GM04504 (cell line): ENCODE measurements at places on chromosomes 5 and 9.

DNA sequence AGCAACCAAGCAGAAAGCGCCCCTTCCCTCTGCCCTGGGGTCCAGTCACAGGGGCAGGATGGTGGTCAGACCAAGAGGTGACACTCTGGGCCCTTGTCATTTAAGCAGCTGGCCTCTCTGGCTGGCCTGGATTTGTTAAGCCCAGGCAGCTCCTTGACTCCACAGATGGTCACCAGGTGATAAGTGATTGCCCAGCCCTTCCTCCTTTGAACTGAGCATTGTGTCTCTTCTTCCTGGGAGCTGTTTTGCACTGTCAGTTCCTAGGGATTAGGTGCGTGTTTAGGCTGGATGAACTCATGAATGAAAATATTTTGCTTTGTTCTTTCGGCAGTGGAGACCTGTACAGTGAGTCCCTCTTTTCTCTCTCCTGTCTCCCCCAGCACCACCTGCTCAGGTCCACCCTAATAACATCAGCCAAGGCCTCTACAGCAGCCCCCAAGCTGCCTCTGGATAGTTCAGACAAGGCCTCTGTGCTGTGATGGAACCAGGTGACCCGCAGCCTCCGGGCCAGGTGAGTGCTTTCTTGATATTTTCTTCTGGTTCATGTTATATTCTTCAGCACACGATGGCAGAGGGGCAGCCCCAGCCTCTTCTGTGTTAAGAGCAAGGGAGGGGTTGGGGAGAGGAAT is 139.7 kb upstream of the PITX1 start:
- DNase-seq: no peak

GRCh38 chr9:88697764-88698432 is 162.9 kb downstream of the NXNL2 start:
- no peak for DNase-seq

- DNase-seq: no peak
Observed at GRCh38 chr9:88433583-88434255, 45.5 kb downstream of the SPIN1 start.

DNA sequence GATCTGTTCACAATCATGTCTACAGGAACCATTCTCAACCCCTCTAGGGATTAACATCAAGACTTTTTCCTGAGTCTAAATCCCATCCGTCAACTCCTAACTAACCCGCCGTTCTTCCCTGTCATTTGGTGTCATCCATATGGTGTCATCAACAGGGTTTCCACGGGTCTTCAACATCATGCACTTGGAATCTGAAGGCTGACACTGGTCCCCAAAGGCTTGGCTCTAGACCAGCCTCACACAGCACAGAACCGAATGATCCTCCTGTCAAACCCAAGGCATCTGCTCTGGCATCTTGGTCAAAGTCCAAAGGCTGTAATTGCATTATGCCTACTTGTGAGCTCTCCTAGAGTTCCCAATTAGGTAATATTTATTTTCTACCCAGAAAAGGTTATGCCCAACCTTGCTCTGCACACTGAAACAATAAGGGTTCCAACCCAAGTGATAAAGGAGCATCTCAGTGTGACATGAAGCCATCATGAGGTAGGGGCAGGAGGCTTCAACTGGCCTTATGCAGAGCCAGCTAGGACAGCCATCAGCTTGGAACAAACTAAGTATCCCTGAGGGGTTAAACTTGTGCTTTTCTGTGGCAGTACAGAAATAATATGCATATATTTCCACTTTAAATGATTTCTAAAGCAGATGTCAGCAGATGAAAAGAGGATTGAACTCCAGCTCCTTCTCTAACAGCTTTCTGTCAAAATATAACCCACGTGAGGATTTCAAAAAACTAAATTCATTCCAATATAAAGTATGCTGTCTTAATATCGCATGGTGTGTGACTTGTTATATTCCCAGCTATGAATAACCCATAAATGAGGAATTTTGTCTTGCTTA is 13.9 kb downstream of the ENC1 start:
- DNase-seq: no peak

DNA sequence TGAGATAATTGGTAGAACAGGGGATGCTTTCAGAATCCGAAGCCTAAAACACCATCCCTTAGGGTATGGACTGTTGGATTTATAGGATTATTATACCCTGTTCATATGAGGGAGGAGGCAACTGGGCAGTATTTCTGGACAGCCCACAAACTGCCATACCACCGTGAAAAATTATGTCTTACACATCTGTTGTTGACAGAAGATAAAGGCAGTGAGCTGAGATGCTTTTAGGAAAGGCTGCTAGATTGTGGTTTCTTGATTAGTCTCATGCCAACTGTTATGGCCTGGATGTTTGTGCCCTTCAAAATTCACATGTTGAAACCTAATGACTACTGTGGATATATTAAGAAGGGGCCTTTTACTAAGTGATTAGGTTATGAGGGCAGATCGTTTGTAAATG is 83.7 kb upstream of the DHFR start:
- DNase-seq: no peak

- DNase-seq: no peak
Observed at GRCh38 chr9:100671898-100672297, 94.0 kb downstream of the CAVIN4 start.

DNA sequence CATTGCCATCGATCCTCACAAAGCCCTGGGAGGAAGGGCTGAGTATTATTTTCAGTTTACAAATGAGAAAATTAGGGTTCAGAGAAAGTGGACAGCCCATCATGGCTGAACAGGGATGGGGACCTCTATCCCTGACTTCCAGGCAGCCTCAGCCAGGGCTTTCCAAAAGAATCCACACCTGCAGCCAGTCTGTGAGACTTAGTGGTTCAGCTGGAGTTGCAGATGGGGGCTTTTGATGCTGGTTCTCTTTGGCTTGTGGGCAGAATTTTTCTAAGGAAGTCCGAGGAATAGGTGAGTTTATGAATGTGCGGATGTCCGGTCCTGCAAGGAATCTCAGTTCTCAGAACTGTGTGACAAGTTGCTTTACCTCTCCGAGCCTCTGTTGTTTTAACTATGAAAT is 138.1 kb downstream of the RGS3 start:
- no peak for DNase-seq

GRCh38 chr5:115096034-115096769 is 73.5 kb downstream of the TRIM36 start:
- no peak for DNase-seq

DNA sequence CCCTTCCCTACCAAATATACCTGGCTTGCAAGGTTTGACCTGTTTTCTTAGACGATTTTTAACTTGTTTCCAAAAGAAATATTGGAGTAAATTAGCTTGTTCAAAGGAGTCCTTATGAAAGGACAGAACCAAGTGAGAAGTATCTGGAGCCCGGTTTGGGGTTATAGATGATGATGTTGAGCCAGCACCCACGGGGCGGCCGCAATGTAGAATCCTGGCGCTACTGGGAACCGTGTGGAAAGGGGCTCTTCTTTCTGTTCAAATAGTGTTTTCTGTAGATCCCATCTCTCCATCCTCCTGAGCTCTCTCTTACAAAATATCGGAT is 517 bp upstream of the EXOSC2 start:
- DNase-seq: no peak

- no peak for DNase-seq
Observed at GRCh38 chr9:23630488-23630887, 195.6 kb downstream of the ELAVL2 start.

GRCh38 chr5:77080905-77081304 is 6.2 kb downstream of the ZBED3 start:
- DNase-seq: no peak

GRCh38 chr5:147065071-147065470 is 169.8 kb upstream of the STK32A start:
- no peak for DNase-seq

GRCh38 chr5:32630867-32631491 is 45.6 kb downstream of the SUB1 start:
- no peak for DNase-seq

DNA sequence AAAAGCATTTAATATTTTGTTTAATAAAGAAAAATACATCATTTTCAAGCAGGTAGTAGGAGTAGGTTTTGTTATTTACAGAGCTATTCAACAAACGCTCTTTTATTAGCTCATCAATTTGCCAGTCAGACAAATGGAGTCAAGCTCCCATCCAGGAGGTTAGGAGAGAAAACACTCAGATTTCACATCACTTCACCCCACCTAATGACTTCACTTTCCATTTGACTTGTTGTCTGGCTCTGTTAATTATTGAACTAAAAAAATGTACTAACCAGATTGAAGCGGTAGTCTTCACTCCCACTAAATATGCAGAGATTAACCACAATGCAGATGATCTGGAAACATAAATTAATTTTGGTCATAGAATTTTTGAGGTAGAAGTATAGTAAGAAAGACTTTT is 193.6 kb upstream of the VCAN start:
- DNase-seq: no peak

DNA sequence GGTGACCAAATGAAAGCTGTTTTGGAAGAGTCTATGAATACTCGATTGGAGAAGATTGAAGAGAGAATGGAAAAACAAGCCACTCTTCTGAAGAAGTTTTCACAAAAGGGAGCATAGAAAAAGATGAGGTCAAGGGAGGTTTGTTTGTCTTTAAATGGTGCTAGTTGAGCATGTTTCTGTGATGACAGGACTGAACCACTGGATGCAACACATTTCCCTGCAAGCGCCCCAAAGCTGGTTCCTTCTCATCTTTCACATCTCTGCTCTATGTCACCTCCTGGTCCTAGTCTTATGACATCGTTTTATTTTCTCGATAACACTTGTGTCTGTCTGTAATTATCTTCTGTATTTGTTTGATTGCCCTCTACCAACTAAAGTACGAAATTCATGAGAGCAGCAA is 3.8 kb upstream of the CCDC192 start:
- no peak for DNase-seq

- no peak for DNase-seq
Observed at GRCh38 chr9:133483611-133484010, 4.7 kb upstream of the SLC2A6 start.

GRCh38 chr5:40743771-40744170 is 12.0 kb downstream of the TTC33 start:
- DNase-seq: no peak

DNA sequence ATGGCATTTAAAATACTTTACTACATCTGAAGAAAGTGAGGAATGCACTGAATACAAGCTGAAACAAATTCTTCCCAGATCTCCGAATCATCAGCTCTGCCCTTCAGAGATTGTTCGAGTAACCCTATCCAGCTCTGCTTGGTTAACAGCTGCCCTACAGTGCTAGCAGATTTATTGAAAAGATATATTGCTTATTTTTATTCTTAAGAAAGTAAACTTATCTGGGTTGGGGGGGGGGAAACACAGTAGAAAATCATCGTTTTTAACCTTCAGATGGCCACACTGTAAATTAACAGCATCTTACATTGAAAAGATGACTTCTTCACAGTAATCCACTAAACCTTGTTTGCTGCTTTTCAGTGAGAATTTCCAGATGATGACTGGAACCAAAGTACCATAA is 210.8 kb downstream of the NFIB start:
- DNase-seq: no peak

GRCh38 chr5:27947088-27947487 is 908.7 kb upstream of the CDH9 start:
- no peak for DNase-seq

- DNase-seq: no peak
Observed at GRCh38 chr5:11955331-11955730, 51.1 kb upstream of the CTNND2 start.

- no peak for DNase-seq
Observed at GRCh38 chr5:128349044-128349858, 188.8 kb downstream of the FBN2 start.

DNA sequence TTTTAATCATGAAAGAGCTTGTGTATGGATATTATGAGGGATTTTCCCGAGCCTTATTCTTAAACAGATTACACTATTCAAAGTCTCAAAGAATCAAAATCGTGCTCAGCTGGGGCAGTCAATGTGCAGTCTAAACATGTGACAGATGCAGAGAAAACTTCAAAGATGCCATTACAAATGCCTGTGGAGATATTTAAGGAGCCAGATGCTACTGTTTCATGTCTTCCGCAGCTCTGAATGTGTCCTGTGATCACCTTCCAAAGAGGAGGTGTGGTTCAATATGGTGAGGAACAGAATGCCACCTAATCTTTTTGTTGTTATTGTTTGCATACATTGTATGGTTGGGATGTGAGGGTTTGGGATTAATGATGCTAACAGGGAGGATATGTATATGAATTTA is 593.3 kb upstream of the ARRDC3 start:
- no peak for DNase-seq

DNA sequence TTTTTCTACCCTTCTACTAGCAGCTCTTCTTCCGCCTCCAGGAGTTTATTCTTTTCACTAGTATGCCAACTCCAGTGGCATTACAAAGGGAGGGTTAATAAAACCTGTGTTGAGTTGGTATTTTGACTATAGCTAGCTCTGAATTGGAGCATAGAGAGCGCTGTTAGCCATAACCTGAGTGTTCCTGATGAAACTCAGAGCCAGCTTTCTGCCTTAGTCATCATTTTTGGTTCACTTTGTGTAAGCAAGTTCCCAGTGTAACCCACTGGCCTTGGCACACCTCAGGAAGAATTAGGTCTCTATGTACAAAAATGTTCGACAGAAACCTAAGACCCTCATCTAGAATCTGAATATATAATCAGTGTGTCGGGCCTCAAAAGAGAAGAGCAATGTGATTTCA is 238.9 kb downstream of the NR3C1 start:
- DNase-seq: no peak

DNA sequence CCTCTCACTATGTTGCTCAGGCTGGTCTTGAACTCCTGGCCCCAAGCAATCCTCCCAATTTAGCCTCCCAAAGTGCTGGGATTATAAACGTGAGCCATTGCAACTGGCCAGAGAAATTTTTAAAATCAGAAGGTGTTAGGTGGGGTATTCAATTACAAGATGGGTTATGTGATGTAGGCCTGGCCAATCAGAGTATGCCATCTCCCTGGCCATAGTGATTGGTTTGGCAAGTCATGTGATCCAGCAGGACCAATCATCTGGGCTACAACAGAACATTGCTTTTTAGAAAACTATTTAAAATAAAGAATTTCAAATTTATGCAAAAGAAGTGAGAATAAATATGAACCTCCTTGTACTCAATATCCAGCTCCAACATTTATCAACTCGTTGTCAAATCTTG is 22.4 kb downstream of the NMRK1 start:
- DNase-seq: no peak

DNA sequence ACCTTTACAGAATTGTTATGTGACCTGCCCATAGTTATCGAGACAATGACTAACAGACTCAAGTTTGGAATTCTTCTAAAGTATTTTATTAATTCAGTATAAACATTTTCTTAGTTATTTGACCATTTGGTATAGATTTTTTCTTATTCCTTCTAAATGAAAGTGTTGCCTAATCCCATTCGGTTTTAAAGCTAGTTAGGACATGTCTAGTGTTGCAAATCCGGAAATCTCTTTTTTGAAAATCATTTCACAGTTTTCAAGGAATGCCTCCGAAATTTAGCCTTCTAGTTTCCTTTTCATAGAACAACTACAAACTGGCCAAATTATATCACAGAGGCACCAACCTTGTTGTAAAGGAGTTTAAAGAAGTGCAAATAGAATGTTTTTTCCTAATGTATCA is 171.8 kb downstream of the XRCC4 start:
- DNase-seq: no peak

DNA sequence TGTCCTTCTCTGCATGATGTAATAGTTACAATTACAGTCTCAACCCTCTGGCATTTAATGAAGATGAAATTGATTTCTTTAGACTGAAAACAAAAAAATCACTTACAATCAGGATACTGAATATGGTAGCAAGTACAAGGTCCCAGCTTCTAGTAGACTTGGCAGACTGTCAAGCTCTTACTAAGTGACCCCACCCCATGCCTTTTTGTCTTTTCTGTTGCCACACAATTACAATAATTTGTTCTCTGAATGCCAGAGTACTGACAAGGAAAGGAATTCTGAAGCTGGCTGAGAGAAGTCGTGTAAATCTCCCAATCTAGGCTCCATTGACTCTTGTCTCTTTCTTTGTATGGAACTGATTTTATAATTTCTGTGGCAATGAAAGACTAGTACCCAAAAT is 154.2 kb downstream of the TMC1 start:
- DNase-seq: peak; percentile 23
